ENCODE measurements at places on chromosomes 7 and 10.

GRCh38 chr7:96685353-96685752, 24.3 kb downstream of the SEM1 start:
- no peak for DNase-seq

GRCh38 chr10:69463886-69464285, 12.6 kb downstream of the TSPAN15 start:
- DNase-seq: no peak

DNA sequence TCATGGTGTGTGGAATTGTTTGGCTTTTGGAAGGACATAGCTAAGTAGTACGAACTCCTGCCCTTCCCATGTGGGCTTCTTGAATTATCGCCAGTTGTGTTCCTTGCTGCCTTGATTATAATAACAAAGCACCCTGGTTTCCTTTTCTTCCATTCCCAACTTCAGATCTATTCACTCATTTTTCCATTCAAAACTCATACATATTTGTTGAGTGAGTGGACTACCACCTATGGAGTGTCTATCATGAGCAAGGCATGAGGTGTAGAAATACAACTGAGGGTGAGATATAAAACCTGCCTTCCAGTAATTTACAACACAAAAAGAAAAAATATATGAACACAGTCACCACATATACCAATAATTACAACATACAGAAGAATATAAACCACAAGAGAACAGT, 4.9 kb upstream of the COL17A1 start:
- no peak for DNase-seq

DNA sequence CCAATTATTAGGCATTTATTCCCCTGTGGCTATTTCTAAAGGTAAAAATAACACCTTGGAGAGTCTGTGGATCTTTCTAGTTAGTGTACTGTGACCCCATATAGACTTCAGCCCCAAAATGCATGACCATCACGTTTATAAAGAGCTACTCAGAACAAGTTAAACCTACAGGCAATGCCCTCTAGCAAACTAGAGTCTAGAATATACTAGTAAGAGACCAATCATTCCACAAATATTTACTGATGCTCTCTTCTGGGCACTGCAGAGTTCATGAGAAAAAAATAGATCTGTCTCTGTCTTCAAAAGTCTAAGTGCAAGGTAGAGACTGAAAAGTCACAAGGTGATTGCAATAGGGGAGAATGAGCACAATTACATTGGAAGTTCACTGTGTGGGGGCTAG, 20.5 kb upstream of the CALD1 start:
- DNase-seq: no peak

- DNase-seq: no peak
These were observed 228.4 kb downstream of the CUX1 start for GRCh38 chr7:102045681-102046372.

- peak; percentile 26 for DNase-seq
These were observed 101.6 kb downstream of the DYNC2I1 start for GRCh38 chr7:158957921-158958491.

DNA sequence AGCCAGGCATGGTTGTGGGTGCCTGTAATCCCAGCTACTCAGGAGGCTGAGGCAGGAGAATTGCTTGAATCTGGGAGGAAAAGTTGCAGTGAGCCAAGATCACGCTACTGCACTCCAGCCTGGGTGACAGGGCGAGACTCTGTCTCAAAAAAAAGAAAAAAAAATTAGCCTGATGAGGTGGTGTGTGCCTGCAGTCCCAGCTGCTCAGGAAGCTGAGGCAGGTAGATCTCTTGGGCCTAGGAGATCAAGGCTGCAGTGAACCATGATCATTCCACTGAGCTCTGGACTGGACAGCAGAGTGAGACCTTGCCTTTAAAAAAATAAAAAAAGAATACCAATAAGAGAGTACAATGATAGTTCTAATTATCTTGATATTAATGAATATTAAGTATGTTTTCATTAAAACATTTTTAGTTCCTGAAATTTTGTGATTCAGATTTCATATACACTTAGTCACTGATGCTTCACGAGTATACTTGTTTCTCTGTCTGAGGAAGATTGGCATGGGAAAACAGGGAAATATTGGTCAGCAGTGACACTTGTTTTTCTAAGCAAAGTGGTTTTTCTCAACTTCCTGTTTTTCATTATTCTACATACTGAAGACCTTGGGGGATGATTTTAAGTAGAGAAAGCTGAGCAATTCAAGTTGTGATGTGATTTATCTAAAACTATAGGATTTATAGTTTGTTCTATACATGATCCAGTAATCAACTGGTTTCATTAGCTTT, 76.8 kb downstream of the ADK start:
- no peak for DNase-seq

GRCh38 chr7:96299496-96299895, 22.4 kb downstream of the SLC25A13 start:
- DNase-seq: no peak

DNA sequence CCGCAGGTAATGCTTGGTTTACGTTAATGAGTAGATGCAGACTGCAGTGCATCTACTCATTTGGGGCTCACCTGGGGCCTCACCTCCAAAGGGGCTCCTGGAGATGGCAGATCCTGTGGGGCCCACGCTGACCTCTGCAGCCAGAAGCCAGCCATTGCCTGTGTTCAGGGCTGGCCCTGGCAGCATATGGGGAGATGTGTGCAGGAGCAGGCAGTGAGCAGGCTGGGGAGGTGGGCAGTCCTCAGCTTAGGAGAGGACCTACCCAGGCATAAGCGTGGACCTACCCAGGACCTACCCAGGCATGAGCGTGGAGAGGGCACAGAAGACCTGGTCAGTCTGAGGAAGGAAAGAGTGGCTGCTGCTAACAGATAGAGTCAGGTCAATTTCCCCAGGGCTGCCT, 178.5 kb downstream of the PTPRN2 start:
- no peak for DNase-seq

DNA sequence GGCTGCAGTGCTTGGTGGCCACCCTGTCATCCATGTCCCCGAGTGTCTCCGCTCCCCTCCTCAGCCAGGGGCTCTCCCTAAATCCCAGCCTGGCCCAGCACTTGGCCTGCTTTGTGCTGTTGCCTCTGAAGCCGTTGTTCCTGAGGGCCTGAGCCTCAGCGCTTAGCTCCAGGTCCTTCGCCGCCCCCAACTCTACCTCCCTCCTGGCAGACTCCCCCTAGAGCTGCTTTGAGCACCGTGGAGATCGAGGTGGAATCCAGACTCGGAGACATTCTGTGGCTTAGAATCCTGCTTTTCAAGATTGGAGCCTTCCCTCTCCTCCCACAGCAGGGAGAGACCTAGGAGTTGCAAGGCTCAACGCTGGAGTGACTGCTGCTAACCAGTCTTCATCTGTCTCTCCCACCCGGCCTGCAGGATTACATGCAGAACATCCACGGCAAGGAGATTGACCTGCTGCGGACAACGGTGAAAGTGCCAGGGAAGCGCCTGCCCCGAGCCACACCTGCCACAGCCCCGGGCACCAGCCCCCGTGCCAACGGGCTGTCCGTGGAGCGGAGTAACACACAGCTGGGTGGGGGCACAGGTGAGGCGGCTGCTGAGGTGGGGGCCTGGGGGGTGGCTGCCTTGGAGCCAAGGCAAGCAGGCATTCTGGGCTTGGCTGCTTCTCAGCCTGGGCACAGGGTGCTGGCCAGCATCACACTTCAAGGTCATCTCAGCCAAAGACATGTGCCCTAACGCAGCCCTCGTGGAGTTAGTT, 33.3 kb downstream of the GBX1 start:
- DNase-seq: no peak

DNA sequence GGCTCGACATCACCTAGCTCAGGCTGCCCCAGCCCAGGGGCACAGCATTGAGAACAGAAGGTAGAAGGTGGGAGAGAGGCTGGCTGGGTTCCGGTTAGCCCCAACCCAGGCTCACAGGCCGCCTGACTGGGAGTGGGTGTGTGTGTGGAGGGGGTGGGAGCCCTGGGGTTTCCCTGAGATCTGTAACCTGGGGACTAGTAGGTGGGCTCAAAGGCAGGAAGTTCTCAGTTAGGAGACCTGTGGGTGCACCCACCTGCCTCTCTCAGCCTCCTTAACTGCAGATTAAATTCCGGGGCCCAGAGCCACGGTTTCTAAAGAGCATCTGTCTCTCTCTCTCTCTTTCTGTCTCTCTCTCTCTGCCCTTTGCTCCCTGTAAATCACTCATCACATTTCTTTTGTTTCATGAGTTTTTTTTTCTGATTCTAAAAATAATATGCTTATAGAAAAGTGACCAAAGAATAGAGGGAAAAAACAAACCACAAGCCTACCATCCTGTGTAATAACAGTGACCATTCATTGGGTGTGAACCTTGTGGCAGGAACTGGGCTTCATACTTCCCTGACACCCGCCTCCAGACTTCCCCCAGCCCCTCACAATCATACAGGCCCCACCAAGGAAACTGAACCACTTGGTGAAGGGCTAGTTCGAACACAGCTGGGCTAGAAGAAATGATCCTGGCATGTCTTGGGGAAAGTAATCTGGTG, 83.4 kb upstream of the SMNDC1 start:
- DNase-seq: peak; percentile 83
